HEK293T (cell line): ENCODE measurements at places on chromosomes 11 and 22.

GRCh38 chr11:23103416-23103815 lies 243.1 kb upstream of the CCDC179 start:
- DNase-seq: no peak

DNA sequence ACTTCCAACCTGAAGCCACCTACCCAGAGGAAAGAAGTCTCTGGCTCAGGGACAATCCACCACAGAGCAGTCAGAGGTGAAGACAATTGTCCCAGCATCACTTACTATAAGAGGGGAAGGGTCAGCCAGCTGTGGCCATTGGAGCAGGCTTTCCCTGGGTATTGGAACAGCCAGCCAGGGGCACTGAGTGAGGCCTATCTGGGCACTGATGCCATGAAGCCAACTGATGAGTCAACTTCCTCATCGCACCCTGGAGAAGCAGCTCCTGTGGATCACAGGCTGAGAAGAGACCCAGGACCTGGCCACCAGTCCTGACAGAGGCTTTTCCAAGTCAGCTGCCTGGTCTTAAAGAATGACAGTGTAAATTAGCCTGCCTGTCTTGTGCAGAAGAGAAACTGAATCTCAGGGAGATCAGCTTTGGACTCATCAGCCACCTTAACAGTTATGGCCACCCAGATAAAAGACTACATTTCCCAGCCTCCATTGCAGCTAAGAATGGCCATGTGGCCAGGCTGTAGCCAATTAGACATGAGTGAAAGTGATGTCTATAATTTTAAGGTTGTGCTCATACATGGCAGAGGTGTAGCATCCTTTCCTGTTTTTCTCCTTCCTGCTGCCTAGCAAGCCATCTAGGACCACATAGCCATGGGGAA lies 19.0 kb downstream of the CHST1 start:
- no peak for DNase-seq

DNA sequence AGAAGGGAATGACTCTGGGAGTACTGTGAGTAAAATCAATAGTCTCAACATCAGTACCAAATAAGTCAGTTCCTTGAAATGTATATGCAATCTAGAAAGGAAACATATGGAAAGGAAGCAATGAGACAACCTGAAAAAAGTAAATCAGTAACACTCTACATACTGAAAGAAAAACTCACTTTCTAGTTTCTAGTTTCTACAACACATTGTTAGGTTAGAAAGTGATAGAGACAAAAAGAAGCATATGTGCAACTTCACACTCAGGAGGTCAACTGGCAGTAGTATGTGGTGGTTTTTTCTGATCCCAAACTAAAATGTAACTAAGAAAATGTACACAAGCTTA lies 156.5 kb upstream of the SOX6 start:
- DNase-seq: no peak

DNA sequence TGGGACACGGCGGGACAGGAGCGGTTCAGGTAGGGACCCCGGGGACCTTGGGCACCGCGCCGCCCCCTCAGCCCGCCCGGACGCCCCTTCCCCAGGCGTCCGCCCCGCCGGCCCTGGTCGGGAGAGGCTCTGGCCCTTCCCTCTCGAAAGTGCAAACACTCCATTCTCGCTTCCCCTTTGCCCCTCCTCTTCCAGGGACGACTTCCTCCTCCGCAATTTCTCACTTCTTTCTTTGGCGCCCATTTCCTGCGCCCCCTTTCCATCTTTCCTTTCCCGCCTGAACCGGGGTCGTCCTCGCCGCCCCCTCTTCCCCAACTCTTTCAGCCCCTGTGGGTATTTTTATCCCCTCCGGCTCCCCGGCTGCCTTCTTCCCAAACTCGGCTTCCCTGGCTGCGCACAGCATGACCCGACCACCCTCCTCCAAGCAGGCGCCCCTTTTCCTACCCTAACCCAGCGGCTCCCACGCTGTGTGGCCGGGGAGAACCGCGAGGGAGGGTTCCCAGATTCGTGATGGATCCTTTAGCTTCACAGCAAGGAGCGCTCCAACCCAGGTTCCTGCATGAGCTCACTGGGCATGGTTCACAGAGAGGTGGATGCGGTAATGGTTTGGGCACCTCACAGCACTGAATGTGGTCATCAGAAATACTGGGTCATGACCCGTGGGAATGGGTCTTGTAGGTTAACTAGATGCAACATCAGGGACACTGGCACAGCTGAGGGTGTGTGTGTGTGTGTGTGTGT lies 689 bp downstream of the RAB39A start:
- peak; percentile 49 for DNase-seq

DNA sequence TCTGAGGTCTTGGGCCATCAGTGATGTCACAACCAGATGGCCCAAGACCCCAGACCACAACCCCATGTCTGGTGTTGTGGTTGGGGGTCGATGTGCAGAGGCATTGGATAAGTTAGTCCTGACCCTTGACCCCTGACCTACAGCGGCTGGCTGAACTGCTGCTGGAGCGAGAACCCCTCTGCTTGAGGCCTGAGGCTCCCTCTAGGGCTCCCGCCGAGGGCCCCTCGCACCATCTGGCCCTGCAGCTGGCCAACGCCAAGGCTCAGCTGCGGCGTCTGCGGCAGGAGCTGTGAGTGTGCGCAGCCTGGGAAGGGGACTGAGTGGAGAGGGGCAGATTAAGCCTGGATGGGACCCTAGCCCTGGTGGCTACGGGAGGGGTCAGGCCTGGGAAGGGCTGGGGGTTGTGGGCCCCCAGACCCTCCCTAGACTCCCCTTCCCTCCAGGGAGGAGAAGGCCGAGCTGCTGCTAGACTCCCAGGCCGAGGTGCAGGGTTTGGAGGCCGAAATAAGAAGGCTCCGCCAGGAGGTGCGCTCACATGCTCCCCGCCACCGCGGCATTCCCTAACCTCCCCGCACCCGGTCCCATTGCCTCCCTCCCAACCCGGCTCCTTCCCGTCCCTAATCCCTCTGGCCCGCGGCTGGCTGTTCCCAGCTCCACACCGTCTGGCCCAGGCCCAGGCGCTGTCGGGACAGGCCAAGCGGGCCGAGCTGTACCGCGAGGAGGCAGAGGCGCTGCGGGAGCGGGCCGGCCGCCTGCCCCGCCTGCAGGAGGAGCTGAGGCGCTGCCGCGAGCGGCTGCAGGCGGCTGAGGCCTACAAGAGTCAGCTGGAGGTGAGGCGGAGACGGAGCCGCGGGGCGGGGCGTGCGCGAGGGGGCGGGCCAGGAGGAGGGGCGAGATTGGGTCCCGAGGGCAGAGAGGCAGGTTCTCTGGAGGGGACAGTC lies 2.1 kb downstream of the CCDC88B start:
- DNase-seq: peak; percentile 91

DNA sequence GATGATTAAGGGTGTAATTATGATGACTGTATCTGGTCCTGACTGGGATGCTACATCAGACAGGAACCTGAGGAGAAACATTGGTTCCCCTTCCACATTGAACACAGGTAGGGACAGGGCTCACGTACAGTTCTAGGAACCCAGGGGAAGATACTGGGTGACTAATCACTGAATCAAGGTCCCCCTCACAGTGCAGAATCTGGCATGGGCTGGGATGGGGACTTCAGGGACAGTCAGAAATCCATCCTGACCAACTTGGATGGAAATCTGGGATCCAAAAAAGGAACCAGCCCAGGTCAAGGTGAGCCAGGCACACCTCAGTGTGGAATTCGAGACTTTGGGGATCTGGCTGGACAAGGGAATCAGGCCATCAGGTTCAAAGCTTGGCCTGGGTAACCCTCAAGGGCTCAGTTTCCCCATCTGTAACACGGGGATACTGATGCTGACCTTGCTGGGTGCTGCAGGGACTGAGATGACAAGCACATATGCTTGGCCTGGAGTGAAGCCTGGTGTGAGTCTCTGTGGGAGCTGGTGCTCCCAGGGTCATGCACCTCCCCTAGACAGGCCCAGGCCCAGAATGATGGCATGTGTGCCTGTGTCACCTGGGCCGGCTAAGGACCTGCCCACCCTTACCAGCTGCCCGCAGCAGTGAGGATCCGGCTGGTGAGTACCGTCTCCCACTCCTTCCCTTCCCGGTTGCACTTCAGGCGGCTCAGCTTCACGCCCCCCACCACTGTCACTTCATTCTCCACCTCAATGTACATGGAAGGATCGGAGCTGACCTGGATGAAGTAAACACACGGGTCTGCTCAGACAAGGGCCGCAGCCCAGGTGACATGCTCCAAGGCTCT lies 67.4 kb upstream of the CLTCL1 start:
- DNase-seq: peak; percentile 5

GRCh38 chr22:48754611-48755058 lies 1073.0 kb downstream of the BRD1 start:
- DNase-seq: no peak

DNA sequence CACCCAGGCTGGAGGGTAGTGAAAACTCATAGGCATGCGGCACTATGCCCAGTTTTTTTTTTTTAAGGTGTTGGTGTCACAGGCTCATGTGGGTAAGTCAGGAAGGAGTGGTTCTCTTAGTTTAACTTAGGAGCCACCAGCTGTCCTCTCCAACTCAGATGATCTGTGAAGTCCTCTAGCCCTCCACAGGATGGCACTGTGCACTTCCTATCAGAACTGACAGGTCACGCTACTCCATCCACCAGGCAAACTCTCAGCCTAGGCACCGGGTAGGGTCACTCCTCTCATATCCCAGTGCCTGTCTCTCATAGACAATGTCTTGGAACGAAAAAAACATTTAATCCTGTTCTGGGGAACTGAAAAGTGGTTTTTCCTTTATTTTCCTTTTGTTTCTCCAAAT lies 16.5 kb downstream of the NAP1L4 start:
- peak; percentile 57 for DNase-seq

GRCh38 chr11:70397336-70397982 lies 870 bp upstream of the CTTN start:
- DNase-seq: peak; percentile 50

GRCh38 chr11:69360606-69361005 lies 66.7 kb downstream of the MYEOV start:
- no peak for DNase-seq

DNA sequence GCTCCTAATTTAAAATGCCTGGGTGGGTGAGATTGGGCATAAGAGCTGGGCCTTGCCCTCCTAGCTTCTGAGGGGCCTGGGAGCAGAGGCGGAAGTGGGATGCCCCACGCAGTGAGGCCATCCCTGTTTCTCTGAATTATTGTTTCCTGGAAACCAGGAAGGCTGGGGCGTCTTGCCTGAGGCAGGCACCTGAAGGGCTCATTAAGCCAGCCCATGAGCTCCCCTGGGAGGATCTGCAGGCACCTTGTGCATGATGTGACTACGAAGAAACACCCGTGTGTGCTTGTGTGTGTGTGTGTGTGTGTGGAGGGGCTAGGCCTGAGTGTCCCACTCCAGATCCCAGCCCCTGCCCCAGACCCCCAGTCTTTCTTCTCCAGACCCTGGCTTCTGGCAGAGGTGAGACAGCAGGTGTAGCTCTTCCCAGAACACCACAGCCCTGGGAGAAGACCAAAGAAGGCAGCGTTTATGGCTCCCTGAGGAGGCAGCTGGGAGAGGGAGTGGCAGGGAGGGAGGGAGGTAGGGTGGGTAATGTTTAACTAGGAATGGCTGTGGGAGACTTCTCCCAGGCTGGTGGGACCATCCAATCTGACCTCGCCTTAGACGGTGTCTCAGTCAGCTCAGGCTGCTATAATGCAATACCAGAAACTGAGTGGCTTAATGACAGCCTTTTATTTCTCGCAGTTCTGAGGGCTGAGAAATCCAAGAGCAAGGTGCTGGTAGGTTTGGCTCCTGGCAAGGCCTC lies 2.1 kb upstream of the BATF2 start:
- no peak for DNase-seq

DNA sequence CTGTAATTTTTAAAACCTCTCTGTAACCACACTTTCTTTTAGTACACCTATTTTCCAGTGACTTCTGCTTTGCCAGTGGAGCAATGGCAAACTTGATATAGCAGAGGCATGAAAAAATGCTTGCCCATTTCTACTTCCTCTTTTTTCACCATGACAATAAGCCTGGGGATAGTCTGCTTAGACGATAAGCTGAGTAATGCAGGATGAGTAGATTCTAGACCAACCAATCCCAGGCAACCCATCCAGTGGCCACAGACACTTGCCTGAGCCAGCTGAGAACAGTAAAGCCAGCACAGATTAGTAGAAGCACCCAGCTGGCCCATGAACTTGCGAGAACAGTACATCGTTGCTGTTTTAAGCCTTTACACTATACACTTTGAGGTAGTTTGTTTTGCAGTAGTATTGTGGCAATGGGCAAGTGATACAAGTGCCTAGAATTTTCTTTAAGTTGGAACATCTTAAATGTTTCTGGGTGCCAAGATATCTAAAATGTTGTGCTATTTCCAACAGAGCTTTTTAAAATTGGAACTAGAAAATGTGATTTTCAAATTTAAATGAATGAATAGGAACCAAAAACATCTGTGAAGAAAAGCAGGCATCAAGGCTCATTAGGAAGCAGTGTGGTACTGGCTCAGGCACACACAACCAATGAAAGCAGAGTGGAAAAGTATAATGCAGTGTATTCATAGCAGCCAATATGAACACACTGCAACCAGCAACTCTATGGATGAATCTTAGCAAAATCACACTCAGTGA lies 37.7 kb downstream of the DDI1 start:
- no peak for DNase-seq
